ENCODE measurements at places on chromosomes 16 and 17.

DNA sequence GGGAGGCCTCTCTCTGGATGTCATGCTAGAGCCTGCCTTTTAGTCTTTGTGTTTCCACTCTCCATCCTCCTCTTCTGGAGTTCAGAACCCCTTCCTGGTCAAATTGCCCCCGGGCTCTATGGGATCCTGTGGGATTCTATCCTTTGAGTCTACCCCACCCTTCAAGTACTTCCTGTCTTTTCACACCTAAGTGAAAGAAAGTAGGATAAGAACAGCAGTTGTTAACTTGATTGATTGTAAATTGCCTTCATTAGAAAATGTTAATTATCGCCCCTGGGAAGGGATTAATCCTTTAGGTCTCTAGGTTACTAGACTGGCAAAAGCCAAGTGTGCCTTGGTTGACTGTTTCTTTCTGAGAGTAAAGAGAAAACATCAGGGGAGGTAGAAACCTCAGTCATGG, 30.1 kb downstream of the PRKCB start:
- no peak for DNase-seq

DNA sequence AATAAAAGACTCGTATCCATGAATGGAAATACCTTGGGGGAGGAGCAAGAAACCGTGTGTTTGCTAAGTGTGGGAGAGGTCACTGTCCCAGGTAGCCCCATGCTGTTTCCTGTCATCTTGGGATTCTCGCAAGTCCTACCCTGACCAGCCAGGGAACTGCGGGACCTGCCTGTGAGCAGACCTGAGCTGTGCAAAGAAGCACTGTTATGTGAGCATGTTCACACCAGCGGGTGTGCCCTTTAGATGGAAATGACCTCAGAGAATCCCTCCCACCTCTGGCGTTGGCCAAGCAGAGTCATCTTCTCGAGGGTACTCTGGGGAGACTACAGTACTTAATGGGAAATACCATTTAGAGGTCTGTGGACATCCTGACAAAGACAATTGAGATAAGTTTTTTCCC, 127.0 kb upstream of the MON1B start:
- no peak for DNase-seq

GRCh38 chr16:87317750-87318644, 805 bp upstream of the C16orf95 start:
- DNase-seq: peak; percentile 52

- DNase-seq: no peak
Observed at GRCh38 chr16:29025218-29025617, 40.4 kb downstream of the LAT start.

DNA sequence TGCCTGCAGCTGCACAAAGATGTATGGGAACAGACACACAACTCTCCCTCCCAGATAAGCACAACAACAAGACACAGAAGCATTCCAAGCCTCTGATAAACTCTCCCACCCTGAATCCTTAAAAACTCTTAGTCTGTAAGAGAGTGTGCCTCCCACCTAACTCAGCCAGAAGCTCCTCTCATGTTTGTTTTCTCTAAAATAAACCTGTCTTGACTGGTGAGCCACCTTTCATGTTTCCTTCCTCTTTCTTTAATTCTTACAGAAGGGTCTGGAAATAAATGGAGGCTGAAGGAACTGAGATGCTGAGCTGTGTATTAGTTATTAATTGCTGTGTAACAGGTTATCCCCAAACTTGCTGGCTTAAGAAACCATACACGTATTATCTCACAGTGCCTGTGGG, 57.2 kb downstream of the MEOX1 start:
- DNase-seq: no peak

DNA sequence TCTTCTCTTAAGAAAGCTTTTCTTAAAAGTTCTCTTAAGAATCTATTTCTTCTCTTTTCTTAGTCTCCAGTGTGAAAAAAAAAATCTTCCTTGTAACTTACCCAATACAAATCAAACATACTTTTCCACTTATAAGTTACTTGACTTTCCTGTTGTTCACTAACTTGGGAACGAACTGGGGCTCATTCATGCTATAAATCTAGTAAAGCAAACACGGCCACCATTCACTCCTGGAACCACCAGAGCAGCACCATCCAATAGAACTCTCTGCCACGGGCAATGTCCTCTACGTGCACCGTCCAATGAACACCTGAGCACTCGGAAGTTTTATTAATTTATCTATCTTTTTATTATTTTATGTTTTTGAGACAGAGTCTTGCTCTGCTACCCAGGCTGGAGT, 20.8 kb downstream of the SRP68 start:
- no peak for DNase-seq

DNA sequence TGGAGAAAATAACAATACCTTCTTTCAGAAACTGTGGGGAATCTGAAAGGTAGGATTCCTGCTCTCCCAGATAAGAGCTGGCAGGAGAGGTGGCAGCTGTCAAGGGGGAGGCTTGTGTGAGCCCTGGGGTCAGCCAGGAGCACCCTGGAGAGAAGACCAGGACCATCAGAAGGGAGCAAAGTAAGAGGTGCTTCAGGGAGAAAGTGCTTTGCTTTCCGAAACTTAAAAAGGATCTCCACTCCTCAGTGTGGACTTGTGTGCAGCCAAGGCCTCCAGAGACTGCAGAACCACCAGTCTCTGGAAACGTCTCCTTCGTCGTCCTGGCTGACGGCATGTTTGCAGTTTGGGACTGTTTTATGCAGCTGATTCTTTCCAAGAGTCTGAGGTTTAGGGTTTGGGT, 13.7 kb upstream of the SOX9 start:
- no peak for DNase-seq

DNA sequence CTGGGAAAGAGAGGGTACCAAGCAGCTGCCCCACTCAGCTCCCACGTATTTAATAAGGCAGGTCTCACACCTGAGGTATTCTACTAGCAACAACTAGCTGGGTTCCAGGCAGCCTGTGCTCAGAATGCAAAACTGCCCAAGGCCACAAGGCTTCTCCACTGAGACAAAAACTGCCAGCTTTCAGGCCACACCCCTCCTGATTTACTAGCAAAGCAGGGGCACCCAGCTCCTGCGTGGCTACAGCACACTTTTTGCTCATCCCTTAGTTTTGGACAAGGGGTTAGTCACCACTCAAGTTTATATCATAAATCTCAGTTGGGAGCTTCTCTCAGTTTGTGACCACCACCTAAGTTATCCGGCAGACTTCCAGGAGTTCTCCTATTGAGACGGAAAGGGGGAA, 494.6 kb downstream of the CDH11 start:
- DNase-seq: no peak

DNA sequence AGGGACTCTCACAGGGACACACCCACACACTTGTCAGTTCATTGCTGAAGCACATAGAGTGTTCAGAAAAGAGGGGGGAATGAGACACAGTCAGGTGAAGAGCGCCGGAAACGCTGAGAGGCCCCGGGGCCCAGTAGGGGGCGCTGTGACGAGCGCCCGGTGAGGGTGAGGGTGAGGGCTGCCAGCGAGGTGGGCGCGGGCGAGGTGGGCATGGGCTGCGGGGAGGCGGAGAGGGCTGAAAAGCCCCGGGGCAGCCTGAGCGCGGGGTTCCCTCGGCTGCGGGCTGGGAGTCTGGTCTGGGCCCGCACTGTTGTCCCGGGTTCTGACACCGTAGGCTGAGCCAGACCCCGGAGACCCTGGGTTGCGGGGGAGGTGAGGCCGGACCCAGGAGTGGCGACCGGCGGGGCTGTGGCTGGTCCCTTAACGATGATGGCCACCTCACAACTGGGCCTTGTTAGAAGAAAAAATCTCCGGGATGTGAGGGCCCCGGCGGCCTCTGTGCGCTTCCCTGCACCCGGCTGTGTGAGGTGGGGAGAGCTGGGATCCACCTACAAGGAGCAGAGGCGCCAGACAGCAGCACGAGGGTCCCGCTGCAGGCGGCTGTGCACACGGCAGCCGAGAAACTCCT, 91.4 kb downstream of the C16orf78 start:
- DNase-seq: no peak

DNA sequence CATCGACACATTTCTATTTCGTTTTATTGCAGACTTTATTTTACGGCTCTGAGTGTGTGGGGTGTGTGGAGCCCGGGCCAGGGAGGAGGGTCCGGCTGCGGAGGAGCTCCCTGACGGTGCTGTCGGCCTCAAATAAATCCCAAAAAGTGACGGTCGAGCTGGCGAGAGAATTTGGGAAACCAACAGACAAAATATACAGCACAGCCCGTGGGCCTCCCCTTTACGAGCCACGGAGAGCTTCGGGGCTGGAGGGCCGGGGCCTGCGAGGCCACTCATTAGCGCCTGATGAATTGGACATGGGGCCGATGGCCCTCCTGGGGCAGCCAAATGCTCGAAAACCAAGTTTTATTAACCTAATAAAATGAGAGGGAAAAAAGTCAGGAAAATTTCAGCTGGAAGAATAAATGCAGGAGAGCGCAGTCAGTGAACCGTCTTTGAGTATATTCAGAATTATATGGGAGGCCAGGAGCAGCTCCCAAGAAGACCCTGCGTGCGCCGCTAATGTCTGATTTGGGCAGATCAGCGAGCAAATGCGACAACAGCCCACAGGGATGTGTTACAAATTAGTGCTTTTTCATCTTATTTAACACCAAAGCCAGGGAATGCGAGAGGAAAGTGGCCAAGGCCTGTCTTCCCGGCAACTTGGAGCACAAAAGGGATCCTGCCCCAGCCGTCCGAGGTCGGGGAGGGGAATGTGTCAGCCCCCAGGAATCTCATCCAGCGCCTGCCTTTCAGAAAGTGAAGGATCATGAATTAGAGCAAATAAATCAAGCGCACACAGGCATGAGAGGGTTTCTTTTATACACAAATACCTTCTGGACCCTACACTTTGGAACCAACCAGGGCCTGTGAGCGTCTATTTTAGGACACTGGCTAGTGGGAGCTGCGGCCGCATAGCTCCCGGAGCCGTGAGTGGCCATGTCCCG, 249.1 kb downstream of the C16orf95 start:
- no peak for DNase-seq

GRCh38 chr16:30907064-30907463, 10.7 kb downstream of the CTF1 start:
- no peak for DNase-seq

- DNase-seq: no peak
Observed at GRCh38 chr17:31802502-31802901, 56.5 kb downstream of the COPRS start.

DNA sequence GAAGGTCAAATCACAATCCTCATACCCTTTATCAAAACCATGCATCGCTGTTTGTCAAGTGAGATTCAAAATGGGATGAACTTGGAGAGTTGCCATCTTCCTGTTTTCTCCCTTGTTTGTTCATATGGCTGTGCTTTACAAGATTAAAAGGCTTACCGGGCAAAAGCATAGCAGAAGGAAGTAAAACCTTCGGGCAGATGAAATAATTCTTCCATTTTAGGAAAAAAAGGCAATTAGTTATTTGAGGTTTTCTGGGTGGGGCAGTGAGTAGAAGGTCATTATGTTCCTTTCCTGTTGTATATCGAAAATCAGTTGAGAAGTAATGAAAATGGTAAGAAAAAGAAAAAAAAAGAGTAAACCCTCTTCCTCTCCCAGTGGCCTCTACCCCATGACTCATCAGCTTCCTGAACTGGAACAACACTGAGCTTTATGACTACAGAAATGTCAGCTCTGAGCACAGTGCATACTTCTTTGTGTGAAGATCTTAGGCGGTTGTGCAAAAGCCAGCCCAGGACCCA, 369.2 kb downstream of the CDH13 start:
- DNase-seq: no peak

DNA sequence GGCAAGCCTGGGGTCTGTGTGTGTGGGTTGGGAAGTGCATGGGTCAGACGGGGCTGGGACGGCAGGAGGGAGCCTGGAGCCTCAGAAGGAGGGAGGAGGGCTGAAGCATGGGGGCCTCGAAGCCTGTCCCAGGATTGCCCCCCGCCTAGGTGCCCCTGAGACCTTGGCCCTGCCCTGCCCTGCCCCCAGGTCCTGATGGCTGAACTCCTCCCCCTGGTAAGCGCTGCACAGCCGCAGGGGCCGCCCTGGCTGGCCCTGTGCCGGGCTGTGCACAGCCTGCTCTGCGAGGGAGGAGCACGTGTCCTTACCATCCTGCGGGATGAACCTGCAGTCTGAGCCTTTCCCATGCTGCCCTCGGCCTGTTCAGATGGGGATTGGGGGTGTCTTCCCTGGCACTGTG, 4.4 kb downstream of the TEDC2 start:
- no peak for DNase-seq

DNA sequence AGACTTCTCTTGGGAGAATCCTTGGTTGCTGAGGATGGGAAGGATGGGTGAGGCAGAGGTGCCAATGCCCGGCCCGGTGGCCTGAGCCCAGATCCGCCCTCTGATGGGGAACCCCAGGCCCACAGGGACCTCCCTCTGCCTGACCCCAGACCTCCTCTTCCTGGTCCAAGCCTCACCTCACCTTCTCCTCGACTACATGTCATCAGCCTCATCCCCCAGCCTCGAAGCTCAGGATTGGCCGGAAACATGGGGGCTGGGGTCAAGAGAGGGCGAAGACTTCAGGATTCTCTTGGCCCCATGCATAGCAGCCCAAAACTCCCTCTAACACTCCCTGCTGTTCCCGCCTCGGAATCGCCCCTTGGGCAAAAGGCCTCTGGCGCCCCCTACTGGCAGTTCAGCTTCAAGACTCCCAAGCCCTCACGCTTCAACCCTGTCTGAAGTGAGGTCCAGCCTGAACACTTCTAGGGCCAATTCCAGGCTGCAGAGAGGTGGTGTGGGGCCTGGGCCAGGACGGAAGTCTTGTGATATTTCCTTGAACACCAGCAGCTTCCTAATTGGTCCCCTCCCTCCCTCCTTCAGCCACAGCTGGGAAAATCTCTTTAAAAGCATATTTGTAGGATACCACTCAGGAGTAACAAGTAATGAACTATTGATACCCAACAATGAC, 47.2 kb downstream of the ARHGAP27 start:
- peak; percentile 88 for DNase-seq

DNA sequence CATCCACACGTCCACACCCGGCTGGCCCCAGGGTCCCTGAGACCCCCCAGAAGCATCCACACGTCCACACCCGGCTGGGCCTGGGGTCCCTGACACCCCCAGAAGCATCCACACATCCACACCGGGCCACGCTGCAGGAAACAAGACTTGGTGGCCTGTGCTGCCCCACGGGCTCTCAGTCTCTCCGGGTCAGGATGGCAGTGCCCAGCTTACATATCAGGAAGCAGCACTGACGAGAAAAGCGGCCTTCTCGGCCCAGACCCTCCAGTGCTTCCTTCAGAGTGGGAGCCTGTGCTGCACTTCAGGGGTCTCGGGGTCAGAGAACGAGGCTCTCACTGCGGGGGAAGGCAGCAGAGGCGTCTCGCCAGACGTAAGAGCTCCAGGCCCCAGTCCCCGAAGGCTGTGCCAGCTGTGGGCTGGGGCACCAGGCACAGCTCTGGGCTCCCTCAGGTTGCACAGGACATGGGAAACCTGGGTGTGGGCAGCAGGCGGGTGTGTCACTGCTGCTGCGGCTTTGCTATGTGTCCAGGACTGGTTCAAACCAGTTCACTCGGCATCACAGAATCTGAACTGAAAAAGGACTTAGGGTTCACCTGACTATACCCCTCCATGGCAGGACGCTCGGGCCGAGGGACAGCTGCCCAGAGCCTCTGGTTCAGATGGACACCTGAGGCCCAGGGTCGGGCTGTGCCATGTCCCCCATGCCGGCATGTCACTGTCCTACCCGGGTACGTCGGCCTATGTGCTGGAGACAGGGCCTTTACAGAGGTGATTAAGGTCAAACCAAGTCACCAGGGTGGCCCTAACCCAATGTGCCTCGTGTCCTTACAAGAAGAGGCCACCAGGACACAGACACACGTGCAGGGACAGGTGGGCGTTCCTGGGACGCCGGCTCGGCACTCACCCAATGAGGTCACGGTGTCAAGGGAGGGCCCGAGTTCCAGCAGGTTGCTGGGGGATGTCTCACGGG, 40.2 kb upstream of the CHMP6 start:
- no peak for DNase-seq
